ENCODE measurements at places on chromosomes 6 and 20. TPM values are rescaled to one million over a fixed set of nuclear protein-coding genes. Genes with fewer than 3 reads are reported as not detected.
A peak's percentile ranks its signal among the peaks of the same experiment; 100 is the strongest.

Gene TFAP2C
- total RNA-seq: not detected

Gene SLC52A3
- total RNA-seq: not detected

- DNase-seq: no peak
These were observed 409.6 kb upstream of the SLC35B3 start for GRCh38 chr6:8844968-8845367.

DNA sequence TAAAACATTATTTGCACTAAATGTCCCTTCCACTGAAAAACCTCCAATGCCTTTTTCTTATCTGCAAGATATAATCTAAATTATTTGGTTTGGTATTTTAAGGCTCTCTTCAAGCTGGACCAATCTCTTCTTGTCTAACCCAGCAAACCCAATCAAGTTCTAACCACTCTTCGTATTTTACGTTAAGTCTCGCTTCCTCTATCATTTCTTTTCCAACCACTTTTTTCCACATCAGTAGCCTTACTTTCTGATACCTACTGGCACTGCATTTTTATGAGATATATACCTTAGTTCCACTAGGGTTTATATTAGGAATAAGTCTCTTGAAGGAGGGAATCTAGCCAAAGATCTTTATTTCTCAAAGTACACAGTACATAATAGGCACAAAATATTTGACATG is 19.1 kb downstream of the FBXL4 start:
- DNase-seq: no peak

- DNase-seq: peak; percentile 78
These were observed 65.6 kb upstream of the RREB1 start for GRCh38 chr6:7042056-7042653.

DNA sequence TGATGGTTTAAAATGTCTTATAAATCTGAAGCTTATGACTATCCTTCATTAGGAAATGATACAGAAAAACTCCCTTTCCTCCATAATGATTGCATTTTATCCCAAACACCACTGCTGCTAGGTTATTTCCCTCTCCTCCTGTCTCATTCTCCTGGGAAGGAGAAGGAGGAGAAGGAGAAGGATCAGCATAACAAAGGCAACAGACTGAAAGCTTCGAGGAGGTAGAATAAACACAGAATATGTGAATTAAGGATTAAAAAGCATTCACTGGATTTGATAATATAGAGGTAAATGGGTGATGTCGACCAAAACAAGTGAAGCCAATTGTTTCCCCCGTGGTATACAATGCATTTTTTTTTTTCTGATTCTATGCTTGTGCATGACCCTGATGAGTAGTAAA is 82.0 kb downstream of the WASF1 start:
- no peak for DNase-seq

DNA sequence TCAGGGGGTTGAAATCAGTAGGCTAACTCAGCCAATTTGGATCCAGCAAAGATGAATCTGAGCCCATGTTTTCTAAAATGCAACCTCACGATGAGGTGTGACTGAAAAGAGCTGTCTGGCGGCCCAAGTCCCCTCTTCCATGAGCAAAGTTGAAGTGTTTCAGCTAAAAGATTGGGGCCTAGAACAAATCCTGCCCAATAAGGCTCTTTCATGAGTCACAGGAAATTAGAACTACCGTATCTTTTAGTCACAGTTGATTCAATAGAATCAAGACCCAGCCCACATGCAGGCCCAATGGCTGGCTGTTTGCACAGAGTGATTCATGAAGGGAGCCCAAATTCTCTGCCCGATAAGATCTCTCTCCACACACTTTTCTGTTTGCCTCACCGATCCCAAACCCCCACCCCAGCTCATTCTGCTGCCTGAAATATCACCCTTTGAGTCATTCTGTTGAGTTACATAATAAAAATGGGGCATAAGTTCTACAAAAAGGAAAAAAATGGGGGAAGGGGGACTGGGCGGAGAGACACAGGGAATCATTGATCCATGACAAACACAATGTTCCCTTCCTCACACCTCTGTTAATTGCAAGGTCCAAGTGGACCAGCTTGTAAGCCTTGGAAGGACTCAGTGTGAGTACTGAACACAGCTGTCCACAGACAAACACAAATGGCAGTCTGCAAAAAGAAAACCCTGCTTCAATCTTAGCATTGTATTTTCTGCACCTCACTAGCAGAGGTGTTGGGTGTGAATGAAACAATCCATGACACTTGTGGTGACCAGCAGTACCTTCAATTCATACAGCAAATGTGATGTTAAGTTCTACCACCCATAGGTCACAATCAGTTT is 13.8 kb downstream of the FOXQ1 start:
- DNase-seq: no peak

DNA sequence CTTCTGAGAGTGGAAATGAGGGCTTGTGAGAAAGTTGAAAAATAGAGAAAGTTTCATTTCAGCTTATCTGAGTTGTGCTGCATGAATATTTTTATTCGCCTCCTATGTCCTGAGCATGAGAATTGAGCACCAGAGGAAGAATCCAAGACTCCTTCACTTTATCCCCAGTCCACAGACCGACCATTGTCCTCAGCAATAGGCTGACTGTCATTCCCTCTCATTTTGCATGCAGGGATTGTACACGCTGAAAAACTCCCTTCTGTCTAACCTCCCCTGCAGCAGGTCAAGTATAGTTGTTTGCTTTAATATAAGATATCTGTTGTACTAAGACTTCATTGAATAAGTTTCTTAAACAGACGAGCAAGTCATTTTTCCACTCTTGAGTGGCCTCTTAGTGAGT is 437.6 kb downstream of the PRKN start:
- DNase-seq: no peak

DNA sequence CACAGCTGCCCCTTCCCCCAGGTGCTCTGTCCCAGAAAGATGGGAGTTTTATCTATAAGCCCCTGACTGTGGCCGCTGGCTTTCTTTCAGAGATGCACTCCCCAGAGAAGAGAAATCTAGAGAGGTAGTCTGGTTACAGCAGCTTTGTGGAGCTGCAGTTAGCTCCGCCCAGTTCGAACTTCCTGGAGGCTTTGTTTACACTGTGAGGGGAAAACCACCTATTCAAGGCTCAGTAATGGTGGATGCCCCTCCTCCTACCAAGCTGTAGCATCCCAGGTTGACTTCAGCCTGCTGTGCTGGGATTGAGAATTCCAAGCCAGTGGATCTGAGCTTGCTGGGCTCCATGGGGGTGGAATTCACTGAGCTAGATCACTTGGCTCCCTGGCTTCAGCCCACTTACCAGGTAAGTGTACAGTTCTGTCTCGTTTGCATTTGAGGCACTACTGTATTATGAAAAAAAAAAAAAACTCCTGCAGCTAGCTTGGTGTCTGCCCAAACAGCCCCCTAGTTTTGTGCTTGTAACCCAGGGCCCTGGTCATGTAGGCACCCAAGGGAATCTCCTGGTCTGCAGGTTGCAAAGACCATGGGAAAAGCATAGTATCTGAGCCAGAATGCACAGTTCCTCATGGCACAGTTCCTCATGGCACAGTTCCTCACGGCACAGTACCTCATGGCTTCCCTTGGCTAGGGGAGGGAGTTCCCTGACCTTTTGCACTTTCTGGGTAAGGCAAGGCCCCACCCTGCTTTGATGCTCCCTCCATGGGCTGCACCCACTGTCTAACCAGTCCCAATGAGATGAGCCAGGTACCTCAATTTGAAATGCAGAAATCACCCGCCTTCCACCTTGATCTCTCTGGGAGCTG is 275.0 kb downstream of the CENPW start:
- DNase-seq: no peak

GRCh38 chr6:110878751-110879522 is 4.4 kb downstream of the AMD1 start:
- peak; percentile 21 for DNase-seq

Data from endothelial cell of umbilical vein (primary cell).